Activated T-cell treated with anti-CD3 and anti-CD28 coated beads, Interleukin-2, amount 50 U/mL, for 72 hours (primary cell): ENCODE measurements at places on chromosomes 7 and 10.
A peak's percentile ranks its signal among the peaks of the same experiment; 100 is the strongest.

DNA sequence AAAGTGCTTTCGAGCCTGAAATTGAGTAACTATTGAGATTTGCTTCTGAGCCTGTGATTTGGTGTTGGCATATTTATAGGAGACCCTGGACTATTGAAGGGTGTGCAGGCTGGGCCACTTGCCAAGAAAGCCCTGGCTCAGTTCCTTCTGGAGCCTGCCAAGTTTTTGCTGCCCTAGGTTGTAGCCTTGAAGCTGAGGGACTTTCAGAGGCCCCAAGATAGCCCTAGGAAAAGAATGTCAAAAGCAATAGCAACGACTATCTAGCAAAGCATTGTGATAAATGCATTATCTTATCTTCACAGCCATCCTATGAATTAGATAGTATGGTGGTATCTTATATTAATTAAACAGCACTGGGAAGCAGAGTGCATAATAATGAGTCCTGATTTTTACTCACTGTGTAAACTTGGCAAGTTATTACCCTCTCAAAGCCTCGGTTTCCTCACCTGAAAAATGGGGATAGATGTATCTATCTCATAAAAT is 473.7 kb upstream of the PODXL start:
- DNase-seq = no peak

GRCh38 chr10:51606825-51607462 is 92.5 kb downstream of the CSTF2T start:
- no peak for DNase-seq

- DNase-seq = no peak
These were observed 22.6 kb downstream of the HERC4 start for GRCh38 chr10:68052463-68052862.

GRCh38 chr7:25181532-25181931 is 46.8 kb downstream of the NPVF start:
- DNase-seq = no peak

- DNase-seq = peak; percentile 39
These were observed 29.7 kb upstream of the SEC61G start for GRCh38 chr7:54788664-54789063.

GRCh38 chr7:41576166-41576565 is 126.7 kb downstream of the INHBA start:
- no peak for DNase-seq

DNA sequence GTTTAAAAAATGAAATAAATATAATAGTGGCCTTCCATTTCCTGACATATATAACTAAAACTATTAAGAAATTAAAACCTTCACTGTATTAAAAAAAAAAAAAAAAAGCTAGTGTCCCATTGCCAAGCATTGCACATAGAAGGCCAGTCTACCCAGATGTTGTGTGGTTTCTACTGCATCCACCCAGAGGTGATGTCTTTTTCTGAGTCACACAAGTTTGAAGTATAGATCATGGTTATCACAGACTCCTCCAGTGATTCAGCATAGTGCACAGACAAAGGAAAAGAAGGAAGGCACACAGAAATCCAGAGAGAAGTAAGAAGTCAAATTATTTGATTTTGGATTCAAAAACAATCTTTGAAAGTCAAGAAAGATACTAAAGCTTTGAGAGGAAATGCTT is 429.0 kb downstream of the ETV1 start:
- DNase-seq = no peak

GRCh38 chr10:91977491-91977890 is 53.9 kb downstream of the BTAF1 start:
- DNase-seq = no peak

DNA sequence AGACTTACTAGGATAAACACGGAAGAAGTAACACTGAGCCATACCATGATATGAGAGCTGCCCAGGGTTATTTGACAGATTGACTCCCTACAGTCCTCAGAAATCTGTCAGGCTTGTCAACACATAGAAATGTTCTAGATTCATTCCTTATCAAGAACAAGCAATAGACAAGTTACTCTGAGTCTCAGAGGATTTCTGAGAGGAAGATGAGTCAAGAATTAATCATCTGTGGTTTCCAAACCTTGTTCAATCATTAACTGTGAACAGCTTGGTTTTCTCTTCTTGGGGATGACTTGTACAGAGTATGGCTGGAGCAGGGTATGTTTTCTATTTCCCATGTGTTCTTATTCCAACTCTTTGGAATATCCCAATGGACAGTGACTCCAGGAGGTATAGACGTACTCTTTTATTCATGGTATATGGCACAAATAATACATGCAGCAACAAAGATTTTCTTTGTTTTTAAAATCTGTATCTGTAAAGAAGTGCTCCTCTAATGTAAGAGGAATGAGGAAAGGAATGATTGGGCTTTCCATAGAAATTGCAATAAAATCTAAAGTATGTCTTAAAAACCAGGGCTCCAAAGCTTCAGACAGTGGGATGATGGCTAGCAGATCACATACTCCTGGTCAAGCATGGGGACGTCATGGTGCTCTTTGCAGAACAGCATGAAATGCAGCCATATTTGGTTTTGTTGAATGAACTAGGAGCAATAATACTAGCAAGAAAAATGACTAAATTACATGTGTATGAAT is 11.9 kb upstream of the SFR1 start:
- no peak for DNase-seq

GRCh38 chr10:17811146-17811865 is 2.2 kb downstream of the MRC1 start:
- no peak for DNase-seq

- no peak for DNase-seq
These were observed 235.1 kb upstream of the ADARB2 start for GRCh38 chr10:1972406-1972805.
